Caco-2 (cell line): ENCODE measurements at places on chromosomes 12 and 14. TPM values are rescaled to one million over a fixed set of nuclear protein-coding genes. Genes with fewer than 3 reads are reported as not detected.

DPY19L2 gene
- not detected in 2 replicates for total RNA-seq

ORMDL2 gene
- 44.0 and 48.3 TPM in 2 replicates for total RNA-seq

AREL1 gene
- 38.0 and 41.5 TPM in 2 replicates for total RNA-seq

KCNMB4 gene
- total RNA-seq = 0.23 TPM in 1 of 2 replicates, not detected in the other

KRT83 gene
- total RNA-seq = not detected in 2 replicates

DNA sequence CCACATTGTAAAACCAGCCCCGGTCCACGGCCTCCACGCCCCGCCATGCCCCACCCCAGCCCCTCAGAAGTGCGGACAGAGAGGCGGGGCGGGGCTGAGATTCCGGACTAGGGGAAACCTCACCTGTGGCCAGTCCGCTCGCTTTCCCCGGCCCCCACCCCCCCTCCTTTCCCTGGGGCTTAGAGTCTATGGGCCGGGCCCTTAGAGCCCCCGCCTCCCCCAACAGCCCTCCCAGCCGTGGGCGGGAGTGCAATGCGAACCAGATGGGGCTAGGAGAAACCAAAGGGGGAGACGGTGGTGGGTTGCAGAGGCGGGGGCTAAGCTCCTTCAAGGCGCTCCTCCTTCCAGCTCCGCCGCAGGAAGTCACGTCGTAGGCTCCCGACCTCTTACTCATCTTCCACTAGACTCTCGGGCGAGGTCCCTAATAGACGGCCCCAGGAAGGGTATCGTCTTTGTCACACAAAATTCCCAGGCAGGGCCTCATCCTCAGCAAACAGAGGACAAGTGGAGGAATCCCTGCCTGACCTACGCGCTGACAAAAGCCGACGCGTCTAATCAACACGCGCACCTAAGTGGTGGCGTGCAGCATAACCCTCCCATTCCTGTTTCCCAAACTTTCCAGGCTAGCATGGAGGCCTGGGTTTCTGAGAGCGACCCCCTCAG is 1.1 kb upstream of the NAB2 start:
- peak; percentile 81 for DNase-seq

DNA sequence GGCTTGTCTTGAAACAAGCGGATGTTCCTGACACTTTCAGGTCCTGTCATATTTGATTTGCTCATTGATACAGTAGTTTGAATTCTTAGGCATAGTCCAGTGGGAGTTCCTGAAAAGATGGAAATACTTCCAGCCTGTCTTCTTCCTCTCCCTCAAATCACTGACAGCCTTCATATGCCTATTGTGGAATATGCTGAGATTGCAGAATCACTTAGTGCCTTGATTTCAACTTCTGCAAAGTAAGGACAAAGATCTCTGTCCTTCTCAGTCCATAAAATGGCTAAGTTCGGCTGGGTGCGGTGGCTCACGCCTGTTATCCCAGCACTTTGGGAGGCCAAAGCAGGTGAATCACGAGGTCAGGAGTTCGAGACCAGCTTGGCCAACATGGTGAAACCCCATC is 6.7 kb upstream of the PYGL start:
- no peak for DNase-seq

GRCh38 chr14:94485944-94486841 is 10.2 kb upstream of the SERPINA9 start:
- DNase-seq = peak; percentile 75

DNA sequence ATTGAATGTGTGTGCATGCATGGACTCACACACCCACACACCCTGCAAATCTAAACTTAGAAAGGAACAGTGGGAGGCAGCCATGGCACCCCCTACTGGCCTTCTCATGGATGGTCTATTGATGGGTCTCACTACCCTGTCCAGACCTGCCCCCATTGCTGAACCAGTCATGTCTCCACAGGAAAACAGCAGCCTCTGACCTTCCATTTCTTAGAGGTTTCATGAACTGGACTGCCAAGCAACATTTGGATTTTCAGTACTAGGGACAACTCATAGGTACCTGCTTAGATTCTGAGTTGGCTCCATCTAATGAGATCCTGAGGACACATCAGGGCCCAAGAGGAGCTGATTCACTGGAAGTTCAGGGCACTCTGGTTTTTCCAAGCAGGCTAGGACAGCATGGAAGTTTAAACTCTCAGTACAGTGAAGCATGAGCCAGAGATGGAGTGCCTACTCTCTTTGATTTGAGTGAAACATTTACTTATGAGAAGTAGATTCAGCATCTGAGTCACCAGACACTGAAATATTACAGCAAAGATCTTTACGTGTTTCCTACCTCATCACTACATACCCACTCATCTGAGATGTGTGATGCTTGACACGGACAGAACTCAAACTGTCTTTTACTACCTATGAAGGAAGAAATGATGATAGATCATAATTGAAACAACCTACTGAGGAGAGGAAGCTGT is 98.9 kb upstream of the PLEKHG7 start:
- no peak for DNase-seq

- DNase-seq = no peak
Observed at GRCh38 chr12:89236748-89237383, 115.4 kb downstream of the DUSP6 start.

GRCh38 chr12:104677441-104678089 is 220.8 kb downstream of the CHST11 start:
- DNase-seq = peak; percentile 46

DNA sequence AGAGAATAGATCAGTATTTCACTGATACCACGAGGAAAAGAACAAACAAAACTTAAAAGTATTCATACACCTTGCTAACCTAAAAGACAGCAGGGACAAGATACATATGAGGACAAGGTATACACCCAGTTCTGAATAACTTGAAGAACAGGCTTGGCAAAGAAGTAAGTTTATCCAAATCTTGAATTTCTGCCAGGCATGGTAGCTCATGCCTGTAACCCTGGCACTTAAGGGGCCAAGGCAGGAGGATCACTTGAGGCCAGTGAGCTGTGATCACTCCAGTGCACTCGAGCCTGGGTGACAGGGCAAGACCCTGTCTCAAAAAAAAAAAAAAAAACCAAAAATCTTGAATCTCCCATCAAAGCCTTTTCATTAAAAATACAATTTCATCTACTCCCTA is 25.0 kb downstream of the EIF2S1 start:
- no peak for DNase-seq

- DNase-seq = no peak
Observed at GRCh38 chr12:88144037-88144436, 1.9 kb downstream of the TMTC3 start.

DNA sequence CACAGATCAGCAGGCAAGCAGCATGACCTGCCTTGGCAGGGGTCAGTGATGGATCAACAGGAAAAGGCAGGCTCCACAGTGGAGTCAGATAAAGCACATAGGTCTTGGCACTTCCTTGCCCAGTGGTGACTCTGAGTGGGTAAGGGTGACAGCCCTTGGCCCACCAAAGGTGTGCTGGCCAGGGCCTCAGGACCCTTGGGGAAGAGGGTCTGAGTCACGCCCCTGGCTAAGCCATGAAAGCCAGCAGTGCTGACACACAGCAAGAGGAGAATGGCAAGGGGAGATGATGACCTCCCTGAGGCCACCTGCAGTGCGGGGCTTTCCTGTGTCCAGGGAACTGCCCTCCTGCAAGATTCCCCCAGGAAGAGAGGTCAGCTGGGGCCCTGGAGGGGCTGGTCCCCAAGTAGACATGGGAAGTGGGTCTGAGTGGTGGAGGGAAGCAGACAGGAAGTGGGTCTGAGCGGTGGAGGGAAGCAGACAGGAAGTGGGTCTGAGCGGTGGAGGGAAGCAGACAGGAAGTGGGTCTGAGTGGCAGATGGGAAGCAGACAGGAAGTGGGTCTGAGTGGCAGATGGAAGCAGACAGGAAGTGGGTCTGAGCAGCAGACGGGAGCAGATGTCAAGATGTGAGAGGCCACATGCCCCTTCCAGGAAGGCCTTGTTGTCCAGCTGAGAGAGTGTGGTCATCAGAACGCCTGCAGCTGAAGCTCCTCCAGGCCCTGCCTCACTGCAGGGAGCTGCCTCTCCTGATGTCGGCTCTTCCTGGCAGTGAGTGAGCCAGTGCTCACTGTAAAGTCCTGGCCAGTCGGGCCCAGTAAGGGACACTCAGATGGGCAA is 34.8 kb downstream of the DIO3 start:
- no peak for DNase-seq

- DNase-seq = no peak
Observed at GRCh38 chr14:91363776-91364523, 53.7 kb downstream of the CCDC88C start.

GRCh38 chr12:28620281-28620680 is 430.0 kb downstream of the CCDC91 start:
- no peak for DNase-seq

DNA sequence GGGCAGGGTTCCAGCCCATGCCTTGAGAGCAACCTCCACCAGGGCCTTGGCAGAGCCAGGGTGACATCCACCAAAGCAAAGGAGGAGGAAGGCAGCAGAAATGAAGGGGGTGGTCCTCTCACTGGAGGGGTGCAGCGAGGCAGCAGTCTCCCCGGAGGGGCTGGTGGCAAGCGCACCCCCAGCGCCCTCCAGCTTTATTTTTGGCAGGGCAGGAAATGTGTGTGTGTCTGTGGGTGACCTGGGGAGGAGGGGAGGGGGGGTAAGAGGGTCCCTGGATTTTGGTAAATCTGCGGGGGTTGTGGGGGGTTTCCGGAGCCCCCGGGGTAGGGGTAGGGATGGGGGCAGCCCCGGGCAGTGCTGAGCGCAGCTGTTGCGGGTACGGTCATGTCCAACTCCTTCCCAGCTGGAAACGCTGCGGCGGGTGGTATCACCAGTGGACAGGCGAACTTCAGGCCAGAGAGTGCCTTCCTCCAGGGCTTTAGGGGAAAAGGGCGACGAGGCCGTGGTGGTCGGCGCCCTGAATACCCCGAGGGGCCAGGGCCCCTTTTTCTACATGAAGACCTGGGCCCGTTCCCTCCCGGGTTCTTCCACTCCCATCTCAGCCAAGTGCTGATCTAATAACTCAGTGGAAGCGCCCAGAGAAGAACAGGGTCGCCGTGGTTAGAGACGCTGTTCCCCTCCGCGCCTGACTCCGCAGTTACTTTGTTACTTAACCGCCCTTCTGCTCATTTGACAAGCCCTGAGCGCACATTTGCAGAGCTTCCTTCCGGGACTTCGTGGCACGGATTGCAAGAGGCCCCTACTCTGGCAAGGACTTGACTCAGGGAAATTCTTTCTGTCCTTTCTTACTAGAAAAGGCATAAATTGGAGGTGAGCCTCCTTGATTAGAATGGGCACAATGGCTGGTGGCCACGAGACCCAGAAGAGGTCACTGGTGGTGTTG is 55.2 kb downstream of the FOS start:
- DNase-seq = no peak
